Naive B cell (primary cell): ENCODE measurements at places on chromosomes 16 and 17. TPM values are rescaled to one million over a fixed set of nuclear protein-coding genes. Genes with fewer than 3 reads are reported as not detected.

FAM20A gene
- polyA plus RNA-seq, result not detected

TELO2 gene
- 37.1 TPM for polyA plus RNA-seq

YPEL2 gene
- 32.5 TPM for polyA plus RNA-seq

ALDH3A1 gene
- not detected for polyA plus RNA-seq

PABPN1L gene
- not detected for polyA plus RNA-seq

EMC6 gene
- 50.2 TPM for polyA plus RNA-seq
